ENCODE measurements at places on chromosomes 3 and 15.
A peak's percentile ranks its signal among the peaks of the same experiment; 100 is the strongest.

GRCh38 chr15:72845981-72846383 lies 62.4 kb upstream of the ADPGK start:
- H3K27me3 ChIP-seq = peaks cover 28% of the 10 kb centered on the region
- H3K27ac ChIP-seq = no peak overlapping the region
- no peak overlapping the region for H3K4me3 ChIP-seq
- H3K4me1 ChIP-seq = no peaks in the 10 kb centered on the region

- DNase-seq = no peak
- H3K27ac ChIP-seq = no peak overlapping the region
- H3K4me3 ChIP-seq = no peak overlapping the region
- H3K36me3 ChIP-seq = no peaks in the 10 kb centered on the region
Observed at GRCh38 chr3:24287755-24288450, 206.7 kb downstream of the THRB start.

DNA sequence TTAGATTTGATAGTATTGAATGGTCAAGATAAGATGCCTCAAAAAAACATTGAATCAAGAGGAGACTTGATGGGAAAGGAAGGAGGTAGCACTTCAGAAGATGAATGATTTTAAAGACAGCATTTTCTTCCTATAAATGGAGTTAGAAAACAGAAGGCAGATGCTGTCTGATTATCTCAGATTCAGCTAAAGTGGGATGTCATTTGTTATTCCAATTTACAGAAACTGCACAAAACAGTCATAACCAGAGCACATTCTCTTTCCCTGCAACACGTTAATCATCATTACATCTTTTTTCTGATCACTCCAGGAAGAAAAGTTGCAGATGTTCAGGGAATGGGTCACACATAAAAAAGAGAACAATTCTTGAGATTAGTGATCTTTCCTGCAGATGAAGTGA lies 1141.8 kb downstream of the SI start:
- no peak overlapping the region for H3K4me3 ChIP-seq
- H3K27me3 ChIP-seq = no peaks in the 10 kb centered on the region
- DNase-seq = no peak
- no peak overlapping the region for H3K27ac ChIP-seq
- H3K4me1 ChIP-seq = no peaks in the 10 kb centered on the region

GRCh38 chr3:13607821-13608597 lies 59.1 kb downstream of the FBLN2 start:
- no peak for DNase-seq
- H3K27ac ChIP-seq = no peak overlapping the region
- H3K36me3 ChIP-seq = no peaks in the 10 kb centered on the region
- H3K4me3 ChIP-seq = no peak overlapping the region

DNA sequence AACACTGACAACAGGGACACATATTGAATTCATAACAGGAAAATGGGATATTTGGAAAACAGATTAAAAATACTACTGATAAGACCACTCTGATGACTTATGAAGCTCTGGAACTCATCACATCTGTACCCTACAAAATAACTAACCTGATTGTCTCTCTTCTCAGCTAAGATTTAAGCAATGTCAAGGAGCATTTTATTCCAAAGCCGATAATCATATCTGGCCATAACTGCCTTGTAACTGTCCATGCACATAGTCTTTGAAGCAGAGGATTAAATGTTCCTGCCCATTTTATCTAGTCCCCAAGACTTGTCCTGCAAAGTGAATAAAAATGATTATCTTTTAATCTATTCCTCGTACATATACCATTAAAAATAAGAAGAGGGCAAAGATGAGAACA lies 234.1 kb downstream of the STAG1 start:
- no peak for DNase-seq

DNA sequence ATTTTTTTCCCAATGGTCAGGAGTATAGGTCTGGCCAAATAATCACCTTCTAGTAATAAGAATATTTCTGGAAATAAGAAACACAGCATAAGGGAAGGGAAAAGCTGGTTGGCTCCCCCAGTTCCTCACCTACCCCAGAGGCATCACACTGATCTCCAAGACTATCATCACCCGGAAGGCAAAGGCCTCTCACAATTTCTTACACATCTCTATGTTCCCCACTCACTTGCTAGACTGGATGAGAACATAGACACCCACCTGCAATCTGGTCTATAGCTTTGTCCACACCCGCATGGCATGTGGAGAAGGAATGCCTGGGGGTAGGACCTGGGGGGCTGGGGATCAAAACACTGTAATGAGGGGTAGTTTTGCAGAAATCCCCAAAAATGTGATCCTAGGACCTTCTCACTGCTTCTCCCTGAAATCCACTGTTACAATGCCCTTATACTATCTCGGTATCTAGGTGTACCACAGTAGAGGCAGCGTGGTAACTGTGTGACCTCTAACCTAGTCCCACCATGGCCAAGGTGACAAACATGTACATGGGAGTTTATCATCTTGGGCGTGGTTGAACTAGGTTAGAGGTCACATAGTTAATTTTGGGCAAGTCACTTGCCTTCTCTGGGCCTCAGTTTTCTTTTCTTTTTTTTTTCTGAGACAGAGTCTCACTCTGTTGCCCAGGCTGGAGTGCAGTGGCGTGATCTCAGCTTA lies 29.5 kb upstream of the NRROS start:
- no peak for DNase-seq
- H3K27me3 ChIP-seq = peaks cover 7% of the 10 kb centered on the region
- no peaks in the 10 kb centered on the region for H3K36me3 ChIP-seq

DNA sequence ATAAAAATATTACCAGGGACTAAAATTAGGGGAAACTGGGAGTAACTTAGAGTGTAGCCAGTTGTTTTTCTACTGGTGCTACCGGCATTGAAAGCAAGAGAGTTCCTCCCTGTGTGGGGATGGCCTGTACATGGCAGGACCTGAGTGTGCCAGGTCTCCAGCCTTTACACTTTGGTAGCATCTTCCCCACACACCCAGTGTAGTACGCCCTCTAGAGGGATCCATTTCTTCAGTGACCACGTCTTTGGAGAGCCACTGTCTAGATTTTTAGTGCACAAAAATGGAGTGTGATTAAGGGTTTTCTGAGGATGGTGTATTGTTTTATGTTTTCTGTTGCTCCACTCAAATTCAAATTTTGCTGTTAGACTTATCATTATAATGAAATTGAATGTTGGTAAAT lies 507.0 kb upstream of the TPRG1 start:
- no peaks in the 10 kb centered on the region for H3K4me1 ChIP-seq
- no peak overlapping the region for H3K27ac ChIP-seq
- H3K4me3 ChIP-seq = no peak overlapping the region
- H3K27me3 ChIP-seq = no peaks in the 10 kb centered on the region
- peaks cover 2% of the 10 kb centered on the region for H3K36me3 ChIP-seq

- H3K36me3 ChIP-seq = no peaks in the 10 kb centered on the region
- H3K4me3 ChIP-seq = no peak overlapping the region
- peaks cover 15% of the 10 kb centered on the region for H3K4me1 ChIP-seq
- H3K27me3 ChIP-seq = no peaks in the 10 kb centered on the region
- H3K27ac ChIP-seq = peak overlapping the region; percentile 25
Observed at GRCh38 chr3:125073390-125073905, 17.7 kb upstream of the HEG1 start.

- no peak for DNase-seq
- no peak overlapping the region for H3K4me3 ChIP-seq
- H3K36me3 ChIP-seq = no peaks in the 10 kb centered on the region
- no peak overlapping the region for H3K27ac ChIP-seq
- H3K27me3 ChIP-seq = no peaks in the 10 kb centered on the region
Observed at GRCh38 chr3:121552797-121553196, 7.0 kb upstream of the POLQ start.

DNA sequence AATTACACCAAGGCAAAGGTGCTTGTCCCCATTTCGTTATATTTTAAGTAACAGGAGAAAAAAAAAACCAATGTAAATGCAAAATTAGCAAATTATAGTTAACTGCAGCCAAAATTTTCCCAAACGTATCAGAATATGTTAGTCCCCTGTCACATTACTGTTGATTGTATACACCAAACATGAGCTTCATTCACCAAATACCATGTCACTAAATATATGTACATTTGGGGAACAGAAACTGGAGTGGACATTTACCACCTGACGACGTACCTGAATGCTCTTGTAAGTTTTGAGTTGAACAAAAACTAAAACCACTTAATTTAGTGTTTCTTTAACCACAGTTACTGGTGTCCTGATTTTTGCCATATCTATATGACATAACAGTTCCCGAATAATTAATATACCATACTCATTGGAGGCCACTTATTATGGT lies 3.3 kb upstream of the FOXP1 start:
- H3K4me3 ChIP-seq = no peak overlapping the region
- H3K4me1 ChIP-seq = peaks cover 18% of the 10 kb centered on the region
- no peaks in the 10 kb centered on the region for H3K27me3 ChIP-seq
- no peaks in the 10 kb centered on the region for H3K36me3 ChIP-seq
- no peak overlapping the region for H3K27ac ChIP-seq

DNA sequence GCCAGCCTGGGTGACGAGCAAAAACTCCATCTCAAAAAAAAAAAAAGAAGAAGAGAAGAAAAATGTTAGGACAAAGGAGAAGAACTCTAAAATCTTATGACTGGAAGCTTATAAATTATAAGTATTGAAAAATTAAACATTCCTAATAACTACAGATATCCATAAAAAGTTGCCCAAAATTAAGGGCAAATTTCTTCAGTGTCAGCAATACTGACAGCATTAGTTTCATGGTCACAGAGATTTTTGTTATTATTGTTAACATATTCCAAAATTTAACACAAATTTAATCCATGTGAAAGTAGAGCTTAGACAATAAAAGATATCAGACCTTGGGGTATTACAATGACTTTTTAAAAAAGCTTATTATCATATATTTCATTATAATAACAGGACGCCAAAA lies 74.1 kb downstream of the NR2F2 start:
- peaks cover 42% of the 10 kb centered on the region for H3K27me3 ChIP-seq
- H3K4me1 ChIP-seq = peaks cover 2% of the 10 kb centered on the region
- H3K36me3 ChIP-seq = no peaks in the 10 kb centered on the region
- no peak overlapping the region for H3K4me3 ChIP-seq
- DNase-seq = no peak

GRCh38 chr15:78133801-78134200 lies 2.6 kb upstream of the CIB2 start:
- H3K27ac ChIP-seq = no peak overlapping the region
- peaks cover 3% of the 10 kb centered on the region for H3K4me1 ChIP-seq
- no peaks in the 10 kb centered on the region for H3K27me3 ChIP-seq
- no peak overlapping the region for H3K4me3 ChIP-seq

DNA sequence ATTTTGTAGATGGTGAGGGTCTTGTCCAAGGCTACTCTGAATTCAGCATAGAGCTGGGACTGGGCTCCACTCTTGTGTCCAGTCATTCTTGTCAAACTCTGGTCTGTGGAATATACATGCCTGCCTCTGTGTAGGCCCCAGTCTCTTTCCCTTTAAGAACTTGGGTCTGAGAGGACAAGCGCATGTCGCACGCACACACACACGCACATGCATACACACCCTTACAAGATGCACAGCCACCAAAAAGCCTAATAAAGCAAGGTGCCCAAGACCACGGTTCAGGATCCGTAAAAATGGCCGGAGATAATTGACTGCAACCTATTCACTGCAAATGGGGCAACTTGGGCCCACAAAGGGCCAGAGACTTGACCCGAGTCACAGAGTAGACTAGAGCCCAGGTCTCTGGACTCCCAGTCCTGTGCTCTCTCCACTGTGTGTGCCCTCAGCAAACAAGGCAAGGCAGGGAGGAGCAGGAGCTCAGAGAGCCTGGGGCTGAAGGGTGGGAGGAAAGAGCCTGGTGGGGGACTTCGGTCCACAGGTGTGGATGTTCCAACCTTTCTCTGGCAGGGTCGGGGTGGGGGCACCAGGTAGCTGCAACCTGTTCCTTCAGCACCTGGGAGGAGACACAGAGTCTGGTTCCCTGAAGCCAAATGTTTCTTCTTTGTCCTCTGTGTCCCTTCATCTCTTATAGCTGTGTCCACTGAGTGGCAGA lies 914 bp upstream of the PAQR5 start:
- H3K36me3 ChIP-seq = no peaks in the 10 kb centered on the region
- DNase-seq = no peak
- H3K27me3 ChIP-seq = peaks cover 20% of the 10 kb centered on the region
- H3K4me1 ChIP-seq = no peaks in the 10 kb centered on the region

DNA sequence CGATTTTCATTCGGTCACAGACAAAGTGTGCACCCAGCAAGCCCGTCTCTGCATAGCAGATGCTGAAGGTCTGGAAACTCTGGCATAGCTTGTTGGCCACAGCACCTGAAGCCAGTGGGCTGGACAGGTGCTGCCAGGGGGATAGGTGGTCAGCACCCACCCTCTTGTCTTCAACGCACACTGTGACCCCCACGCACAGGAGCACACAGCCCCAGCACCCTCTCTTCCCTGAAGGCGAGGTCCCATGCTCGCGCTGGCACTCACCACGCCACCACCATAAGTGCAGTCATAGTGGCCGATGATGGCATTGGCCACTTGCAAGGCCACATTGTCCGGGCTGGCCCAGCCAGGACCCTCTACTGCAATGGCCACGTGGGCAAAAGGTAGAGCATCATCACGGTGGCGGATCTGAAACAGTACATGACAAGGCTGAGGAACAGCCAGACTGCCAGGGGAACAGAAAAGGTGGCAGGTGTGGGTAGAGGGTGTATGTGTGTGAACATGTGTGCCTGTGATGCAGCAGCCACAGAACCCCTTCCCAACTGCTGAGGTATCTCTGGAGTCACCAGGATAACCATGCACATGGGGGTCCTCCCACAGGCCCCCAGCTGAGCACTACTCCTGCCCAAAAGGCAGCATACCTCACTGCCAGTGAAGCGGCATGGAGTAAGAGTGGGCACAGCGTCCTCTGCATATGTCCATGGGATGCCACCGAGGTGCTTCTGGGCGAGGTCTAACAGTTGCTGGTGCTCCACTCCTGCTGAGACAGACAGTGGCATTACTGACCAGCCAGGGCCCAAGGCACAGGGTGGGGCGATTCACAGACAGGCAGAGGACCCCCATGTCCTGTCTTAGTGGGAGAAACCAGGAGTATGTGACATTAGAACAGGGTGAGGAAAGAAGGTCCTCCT lies 5.8 kb upstream of the COL7A1 start:
- peaks cover 36% of the 10 kb centered on the region for H3K4me1 ChIP-seq
- peaks cover 75% of the 10 kb centered on the region for H3K36me3 ChIP-seq
- H3K27ac ChIP-seq = no peak overlapping the region
- no peaks in the 10 kb centered on the region for H3K27me3 ChIP-seq
